ENCODE measurements at places on chromosomes 11 and 22.

DNA sequence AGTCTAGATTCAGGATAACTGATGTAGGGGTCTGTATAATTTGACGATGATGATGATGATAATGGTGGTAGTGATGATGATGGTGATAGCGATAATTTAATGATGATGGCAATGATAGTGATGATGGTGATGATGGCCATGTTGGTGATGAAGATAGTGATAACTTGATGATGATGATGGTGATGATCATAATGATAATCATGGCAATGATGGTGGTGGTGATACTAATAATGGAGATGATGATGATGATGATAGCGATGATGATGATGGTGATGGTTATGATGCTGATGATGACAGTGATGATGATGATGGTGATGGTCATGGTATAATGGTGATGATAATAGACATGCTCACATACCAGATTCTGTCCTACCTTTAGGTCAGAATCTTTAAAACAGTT is 66.2 kb upstream of the SEZ6L start:
- DNase-seq, result no peak

GRCh38 chr11:63985812-63986155 is 454 bp upstream of the OTUB1 start:
- DNase-seq, result no peak

DNA sequence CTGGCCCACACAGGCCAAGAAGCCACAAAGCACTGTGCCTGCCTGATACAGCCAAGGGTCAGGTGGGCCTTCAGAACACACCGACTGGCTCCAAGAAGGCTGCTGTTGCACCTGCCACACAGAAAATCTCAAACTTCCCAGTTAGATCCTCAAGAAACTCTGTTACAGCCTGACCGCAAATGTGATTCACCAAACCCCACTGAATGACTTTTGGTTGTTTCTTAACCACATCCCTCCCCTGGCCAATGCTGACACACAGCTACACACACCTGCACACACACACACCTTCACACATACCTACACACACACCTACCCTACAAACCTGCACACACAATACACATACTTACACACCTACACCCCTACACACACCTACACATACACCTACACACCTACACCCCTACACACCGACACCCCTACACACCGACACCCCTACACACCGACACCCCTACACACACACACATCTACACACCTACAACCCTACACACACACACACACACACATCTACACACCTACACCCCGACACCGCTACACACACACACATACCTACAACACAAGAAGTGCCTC is 31.5 kb downstream of the CDKN1C start:
- DNase-seq, result no peak

DNA sequence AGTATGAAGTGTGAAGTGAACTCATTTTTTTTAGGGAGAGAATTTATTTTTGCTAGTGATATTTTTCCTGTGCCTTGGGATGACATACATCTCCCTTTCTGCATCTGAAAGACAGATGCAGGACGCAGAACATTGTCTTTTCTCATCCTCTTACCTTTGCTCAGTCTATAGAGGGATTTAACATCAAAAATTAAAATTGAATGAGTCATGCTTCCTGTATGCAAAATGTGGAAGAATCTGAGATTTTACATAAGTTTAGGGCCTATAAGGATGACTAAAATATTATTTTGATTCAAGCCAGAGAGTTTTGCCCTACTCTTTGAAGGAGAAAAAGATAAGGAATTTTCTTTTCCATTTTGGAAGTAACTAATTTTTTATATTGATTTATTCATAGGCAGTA is 27.3 kb downstream of the XRCC6 start:
- DNase-seq, result no peak

DNA sequence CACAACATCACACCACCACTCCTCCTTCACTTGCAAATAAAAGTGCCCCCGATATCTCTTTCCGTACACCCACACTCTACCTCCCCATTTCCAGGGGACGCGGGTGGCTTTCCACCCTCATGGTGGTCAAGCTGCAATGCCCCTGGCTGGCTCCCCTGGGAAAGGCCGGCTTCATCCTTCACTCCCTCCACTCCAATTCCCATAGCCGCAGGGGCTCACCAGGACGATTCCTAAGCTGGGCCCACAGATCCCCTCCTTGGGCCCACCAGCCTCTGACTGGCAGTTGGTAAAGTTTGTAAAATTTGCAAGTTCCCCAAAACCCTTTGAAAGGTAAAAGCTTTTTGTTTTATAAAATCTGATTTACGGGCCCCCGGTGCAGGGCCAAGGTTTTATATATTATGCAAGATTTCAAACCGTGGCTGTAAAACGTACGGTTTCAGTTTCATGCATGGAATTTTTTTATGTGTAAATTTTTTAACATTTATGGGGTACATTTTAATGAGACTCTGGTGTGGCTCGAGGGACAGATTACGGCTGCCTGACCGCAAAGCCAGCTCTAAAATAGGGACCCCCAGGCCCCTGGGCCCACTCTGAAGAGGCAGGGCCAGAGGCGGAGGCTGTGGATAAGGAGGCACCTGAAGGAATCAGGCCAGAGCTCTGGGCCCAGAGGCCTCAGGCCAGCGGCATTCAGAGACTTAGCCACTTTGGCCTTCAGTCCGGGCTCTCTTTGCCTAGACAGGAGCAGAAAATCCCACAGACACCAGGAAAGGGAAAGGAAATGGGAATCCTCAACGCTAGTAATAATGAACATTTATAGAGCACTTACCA is 106.5 kb downstream of the FEZ1 start:
- DNase-seq, result no peak

DNA sequence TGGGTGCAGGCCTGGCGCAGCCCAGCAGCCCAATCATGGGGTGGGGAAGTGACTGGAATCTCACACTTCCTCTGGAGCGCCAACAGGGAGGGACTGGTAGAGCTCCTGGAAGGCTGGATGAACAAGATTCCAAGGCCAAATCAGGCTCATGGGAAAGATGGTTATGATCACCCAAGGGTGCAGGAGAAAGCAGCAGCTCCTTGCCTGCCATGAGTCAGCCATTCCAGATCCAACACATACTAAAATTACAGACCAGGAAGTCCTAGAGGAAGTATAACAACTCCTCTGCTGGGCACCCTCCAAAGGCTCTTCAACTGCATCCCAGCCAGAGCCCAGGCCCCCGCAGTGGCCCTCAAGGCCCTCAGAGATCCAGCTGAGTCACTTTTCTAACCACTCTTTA is 427.3 kb downstream of the TENM4 start:
- DNase-seq, result no peak

GRCh38 chr11:16512198-16512898 is 156.0 kb upstream of the SOX6 start:
- no peak for DNase-seq

DNA sequence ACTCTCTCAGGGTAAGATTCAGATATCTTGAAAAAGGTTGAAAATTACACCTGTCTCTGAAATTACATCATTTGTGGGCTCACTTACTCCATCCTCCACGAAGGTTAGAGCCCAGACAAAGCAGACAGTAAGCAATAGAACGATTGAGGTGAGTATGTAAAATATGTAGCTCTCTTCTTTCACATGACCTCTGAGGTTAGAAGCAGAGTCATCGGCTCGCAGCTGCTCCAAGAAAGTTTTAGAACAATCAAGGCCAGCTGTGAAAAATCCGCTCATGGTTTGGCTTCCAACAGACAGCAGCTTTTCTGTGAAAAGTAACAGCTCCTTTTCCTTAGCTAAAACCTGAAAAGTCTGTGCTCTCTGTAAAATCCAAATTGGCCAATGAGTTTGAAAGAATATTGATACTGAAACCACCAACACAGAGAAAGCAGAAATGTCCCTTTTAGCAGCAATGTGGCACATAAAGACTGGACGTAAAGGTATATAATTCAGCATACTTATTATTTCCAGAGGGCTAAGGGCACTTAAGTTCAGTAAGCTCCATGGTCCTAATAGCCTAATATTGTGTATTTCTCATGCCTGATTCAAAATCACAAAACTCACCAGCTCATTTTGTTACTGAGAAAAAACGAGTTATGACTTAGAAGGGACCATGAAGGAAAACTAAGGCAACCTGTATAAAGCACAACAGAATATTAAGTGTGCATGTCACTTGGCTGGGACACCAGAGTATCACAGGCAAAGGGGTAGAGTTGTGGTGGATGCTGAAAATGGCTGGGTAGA is 78.2 kb downstream of the FAM76B start:
- no peak for DNase-seq

DNA sequence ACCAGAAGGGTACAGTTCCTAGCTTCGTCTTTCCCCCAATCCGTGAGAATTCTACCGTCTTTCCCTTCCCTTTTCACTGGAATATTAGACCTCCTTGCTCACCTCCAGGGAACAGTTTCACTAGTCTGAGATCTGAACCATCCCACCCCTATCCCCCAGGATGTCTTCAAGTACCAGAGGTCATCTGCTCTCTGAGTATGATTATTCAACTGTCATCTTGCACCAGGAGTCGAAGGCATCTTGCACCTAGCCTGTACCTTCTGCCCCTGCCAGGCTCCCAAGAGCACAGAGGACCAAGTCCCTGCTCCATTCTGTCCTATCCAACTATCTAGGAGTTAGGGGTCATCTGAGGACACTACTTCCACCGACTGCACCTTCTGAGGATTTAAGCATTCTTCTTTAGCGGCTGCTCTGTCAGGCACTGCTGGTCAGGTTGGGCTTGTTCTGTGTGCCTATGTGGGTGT is 804 bp downstream of the ACER3 start:
- no peak for DNase-seq

GRCh38 chr11:76768088-76768908 is 14.9 kb upstream of the TSKU start:
- DNase-seq, result no peak

DNA sequence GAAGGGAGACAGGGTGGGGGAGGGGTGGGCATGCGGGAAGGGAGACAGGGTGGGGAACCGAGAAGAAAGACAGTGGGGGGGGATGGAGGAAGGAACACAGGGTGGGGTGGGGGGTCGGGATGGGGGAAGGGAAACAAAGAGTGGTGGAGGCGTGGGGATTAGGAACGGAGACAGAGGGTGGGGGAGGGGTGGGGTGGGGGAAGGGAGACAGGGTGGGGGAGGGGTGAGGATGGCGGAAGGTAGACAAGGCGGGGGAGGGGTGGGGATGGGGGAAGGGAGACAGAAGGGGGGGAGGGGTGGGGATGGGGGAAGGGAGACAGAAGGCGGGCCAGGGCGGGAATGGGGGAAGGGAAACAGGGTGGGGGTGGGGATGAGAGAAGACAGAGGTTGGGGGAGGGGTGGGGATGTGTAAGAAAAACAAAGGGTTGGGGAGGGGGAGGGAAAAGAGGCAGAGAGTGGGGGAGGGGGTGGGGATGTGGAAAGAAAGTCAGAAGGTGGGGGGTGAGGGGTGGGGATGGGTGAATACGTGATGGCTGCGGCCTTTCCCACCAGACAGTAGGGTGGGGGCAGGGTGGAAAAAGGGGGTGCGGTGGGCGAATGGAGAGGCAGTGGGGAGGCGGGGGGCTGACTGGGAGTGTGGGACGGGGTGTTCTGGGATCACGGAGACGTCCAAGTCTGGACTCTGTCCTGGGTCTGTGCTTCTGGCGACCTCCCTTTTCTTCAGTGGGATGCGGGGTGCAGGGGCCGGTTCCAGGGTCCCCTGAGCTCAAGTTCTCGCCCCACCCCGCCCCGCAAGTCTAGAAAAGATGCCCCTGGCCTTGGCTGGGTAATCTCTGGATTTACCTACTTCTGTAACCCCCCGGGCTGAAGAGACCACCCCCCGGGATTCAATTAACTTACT is 744 bp downstream of the PRAME start:
- no peak for DNase-seq

DNA sequence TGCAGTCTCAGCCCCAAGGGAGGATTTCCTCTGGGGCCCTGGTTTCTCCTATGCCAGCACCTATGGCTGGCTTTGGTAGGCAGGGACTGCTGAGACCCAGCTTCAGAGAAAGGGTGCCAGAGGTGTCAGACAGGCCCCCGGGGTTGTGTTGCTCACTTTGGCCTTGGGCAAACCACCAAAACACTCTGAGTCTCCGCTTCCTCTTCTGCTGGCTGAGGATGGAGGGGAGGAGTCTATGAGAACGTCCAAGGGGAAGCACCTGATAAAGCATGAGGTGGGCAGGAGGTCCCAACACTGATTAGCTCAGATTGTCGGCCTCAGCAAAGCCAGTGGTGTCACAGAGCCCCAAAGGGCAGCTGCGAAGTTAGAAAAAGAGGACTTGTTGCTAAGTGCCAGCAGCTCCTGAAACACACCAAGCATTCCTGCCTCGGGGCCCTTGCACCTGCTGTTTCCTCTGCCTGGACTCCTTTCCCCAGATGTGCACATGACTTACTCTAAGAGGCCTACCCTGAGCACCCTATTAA is 10.5 kb downstream of the SMTNL1 start:
- DNase-seq, result no peak

- DNase-seq, result no peak
Observed at GRCh38 chr22:44179989-44180705, 578 bp upstream of the PARVG start.

DNA sequence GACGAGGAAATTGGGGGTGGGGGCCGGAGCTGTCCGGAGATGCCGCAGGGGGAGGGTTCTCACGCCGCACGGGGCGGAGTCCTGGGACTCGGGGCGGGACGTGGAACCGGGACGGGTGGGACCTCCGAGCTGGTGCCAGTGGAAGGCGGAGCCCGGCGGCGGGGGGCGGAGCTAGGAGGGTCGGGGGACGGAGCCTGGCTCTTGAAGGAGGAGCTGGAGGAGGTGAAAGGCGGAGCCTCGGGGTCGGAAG is 271 bp downstream of the FKBP2 start:
- DNase-seq, result peak; percentile 96

DNA sequence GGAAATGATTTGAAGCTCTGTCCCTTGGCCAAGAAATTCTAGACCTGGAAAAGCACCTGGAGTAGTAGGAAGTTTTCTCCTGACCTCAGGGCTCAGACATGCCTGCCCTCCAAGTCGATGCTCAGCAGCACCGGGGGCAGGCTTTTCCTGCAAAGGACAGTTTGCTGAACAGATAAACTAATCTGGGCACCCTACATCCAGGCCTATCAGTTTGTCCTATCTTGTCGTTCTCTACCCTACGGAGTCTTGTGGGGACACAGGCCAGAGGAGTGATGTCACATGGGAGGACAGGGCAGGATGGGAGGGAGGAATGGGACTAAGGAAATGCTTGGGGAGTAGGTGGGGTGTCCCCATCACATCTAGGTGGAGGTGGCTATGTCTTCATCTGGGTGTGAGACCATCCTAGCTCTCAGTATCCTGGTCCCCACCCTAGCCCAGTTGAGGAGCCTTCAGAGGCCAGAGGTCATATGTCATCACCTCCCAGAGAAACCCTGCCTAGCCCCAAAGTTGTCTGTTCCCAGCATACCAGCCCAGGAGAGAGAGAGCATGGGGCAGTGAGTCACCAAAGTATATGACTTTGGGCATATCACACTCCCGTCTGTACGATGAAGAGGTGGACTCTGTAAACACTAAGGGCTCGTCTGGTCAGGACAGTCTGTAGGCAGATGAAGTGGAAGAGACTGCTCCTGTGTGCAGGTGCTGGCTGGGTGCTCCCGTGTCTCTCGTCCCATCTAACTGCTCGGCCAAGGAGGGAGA is 18.1 kb upstream of the FCHSD2 start:
- no peak for DNase-seq

GRCh38 chr11:69984457-69985261 is 93.5 kb upstream of the ANO1 start:
- no peak for DNase-seq

GRCh38 chr22:31611061-31611760 is 50.8 kb downstream of the PISD start:
- DNase-seq, result no peak

All from esophagus squamous epithelium (tissue), 5 donors.